ENCODE measurements at places on chromosomes 2 and 18.

DNA sequence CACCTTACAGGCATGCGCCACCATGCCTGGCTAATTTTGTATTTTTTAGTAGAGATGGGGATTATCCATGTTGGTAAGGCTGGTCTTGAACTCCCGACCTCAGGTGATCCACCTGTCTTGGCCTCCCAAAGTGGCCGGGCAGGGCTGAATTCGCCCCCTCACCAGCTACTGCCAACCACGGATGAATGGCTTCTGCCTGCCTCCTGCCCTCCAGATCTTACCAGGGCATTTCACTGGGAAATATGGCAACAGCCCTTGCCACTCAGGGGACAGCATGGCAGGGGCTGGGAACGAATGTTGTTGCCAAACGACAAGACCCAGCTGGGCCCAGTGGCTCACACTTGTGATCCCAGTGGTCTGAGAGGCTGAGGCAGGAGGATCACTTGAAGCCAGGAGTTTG is 1.8 kb upstream of the ALPP start:
- peak; percentile 40 for DNase-seq

GRCh38 chr2:11676640-11677039 is 6.6 kb upstream of the NTSR2 start:
- no peak for DNase-seq

- no peak for DNase-seq
These were observed 61.3 kb upstream of the BZW1 start for GRCh38 chr2:200750323-200750910.

GRCh38 chr18:59743566-59743965 is 46.3 kb upstream of the CCBE1 start:
- no peak for DNase-seq

DNA sequence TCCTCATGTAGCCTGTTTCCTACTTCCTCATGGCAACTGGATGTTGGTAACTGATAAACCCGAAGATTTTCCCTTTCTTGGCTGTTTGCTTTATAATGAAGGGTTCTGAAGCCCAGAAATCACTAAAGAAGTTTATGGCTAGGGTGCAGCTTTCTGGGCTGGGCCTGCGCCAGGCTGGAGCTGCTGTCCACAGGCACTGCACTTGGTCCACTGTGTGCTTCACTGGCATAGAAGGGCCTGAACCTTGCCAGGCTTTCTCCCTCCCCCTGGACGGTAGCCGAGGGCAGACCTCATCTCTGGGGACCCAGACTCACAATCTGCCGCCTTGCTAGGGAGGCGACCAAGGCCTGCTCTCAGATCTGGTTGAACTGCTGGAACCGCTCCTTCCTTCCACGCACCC is 133.3 kb upstream of the SPRED2 start:
- no peak for DNase-seq

DNA sequence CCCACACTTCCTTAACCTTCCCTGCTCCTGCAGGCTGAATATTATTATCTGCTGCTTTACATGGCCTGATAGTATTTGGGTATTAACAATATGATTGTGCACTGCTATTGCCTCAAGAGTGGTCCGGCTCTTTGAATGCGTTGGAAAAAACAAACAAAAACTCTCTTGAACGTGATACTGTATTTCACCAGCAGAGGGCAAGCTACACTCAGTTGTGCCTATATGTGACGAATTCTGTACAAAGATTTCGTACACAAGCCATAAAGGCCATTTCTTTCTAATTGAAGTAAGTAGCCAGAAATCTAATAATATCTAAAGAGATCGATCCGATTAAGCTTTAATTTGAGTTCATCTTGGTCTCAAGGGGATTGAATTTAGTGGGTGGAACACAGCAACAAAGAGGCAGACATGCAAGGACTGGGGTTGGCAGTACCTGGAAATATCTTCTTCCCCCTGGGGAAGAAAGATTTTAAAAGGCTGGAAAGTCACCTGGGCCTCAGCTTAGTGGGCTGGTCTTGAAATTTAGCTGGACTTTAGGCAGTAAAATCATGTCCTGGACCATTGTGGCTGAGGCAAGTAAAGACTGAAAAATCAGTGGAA is 49.3 kb upstream of the RAB6D start:
- DNase-seq, result no peak

DNA sequence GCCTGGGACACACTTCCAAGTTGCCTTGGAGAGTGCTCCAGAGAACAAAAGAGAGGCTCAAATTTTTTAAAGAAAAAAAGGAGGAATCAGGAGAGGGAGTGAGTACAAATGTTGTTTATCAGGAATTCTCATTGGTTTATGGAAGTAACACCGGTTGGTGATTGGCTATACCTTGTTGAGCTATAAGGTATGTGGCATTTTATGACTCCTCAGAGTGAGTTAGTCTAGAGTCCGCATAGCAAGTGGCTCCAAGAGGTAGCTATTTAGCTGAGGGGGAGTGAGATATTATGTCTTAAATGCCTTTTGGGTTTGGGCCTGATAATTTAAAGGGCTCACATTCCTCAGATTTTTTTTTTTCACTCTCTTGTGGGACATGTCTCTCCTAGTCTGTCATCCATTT is 85.7 kb downstream of the ARHGEF4 start:
- no peak for DNase-seq

- DNase-seq, result no peak
These were observed 87.7 kb downstream of the CLIP4 start for GRCh38 chr2:29202819-29203495.

GRCh38 chr2:9712263-9712662 is 81.5 kb upstream of the YWHAQ start:
- DNase-seq, result no peak

DNA sequence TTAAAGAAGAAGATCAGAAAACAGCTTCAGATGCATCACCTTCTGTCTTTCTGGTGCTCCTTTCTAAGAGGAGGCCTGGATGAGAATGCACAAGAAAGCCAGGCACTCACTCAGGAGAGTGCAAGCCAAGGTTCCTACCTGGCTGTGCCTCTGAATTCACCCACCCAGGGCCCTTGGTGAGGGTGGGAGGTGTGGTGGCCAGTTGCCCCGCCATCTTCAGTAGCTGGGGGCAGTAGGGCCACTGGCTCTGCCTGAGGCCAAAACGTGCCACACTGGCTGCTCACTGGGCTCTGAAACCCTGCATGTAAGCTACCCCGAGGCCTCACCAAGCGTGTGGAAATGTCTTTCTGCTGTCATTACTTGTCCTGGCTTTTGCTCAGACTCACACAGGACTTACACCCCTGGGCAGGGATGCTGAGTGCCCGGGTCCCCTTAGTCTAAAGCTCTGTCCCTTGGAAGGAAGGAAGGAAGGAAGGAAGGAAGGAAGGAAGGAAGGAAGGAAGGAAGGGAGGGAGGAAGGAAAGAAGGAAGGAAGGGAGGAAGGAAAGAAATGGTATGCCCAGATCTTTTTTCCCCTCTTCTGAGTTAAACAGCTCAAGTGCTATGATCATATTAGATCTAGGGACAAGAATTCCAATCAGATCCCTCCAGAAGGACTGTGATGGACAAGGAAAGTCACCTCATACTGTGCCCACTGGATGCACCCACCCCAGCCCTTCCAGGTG is 8.5 kb upstream of the LBH start:
- no peak for DNase-seq

GRCh38 chr2:191158747-191159146 is 8.0 kb upstream of the STAT4 start:
- DNase-seq, result no peak

- no peak for DNase-seq
These were observed 122.4 kb downstream of the SETBP1 start for GRCh38 chr18:44803019-44803650.

DNA sequence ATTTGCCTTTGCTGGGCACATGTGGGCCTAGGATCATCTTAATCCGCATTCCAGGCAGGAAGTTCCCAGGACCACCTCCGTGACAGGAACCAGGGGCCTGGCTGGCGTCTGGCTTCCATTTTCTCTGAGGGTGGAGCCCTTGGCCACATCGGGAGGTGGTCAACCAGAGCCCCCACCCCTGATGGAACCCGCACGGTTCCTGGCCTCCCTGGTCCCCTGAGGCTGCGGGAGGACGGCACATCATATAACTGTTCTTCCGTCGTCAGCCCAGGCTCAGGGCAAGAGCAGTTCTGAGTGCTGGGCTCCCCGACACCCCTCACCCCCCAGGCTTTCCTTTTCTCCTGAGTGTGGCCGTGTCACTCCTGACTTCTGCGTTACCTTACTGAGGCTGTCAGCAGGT is 13.5 kb downstream of the ESPNL start:
- DNase-seq, result peak; percentile 25

DNA sequence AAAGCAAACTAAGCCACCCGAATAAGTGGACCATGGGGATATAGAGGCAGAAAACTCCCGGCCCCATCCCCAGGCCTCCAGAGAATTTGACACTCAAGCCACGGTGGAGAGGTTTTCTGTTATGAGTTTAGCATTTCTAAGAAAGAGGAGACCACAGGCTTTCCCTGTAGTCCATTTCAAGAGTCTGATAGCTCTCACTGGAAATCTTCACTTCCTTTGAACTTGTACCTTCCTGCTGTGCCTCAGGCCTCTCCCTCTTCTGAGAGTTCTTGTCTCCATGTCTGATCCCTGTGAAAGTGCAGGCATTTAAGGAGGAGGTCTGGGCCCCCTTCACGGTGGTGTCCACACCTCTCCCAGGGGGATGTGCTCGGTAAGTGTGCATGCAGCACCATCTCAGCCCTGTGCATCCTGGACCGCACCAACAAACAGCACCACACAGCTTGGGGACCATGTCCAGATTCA is 113.7 kb downstream of the BCL2 start:
- DNase-seq, result no peak

- no peak for DNase-seq
These were observed 149.9 kb upstream of the TTC39C start for GRCh38 chr18:23864624-23865023.

DNA sequence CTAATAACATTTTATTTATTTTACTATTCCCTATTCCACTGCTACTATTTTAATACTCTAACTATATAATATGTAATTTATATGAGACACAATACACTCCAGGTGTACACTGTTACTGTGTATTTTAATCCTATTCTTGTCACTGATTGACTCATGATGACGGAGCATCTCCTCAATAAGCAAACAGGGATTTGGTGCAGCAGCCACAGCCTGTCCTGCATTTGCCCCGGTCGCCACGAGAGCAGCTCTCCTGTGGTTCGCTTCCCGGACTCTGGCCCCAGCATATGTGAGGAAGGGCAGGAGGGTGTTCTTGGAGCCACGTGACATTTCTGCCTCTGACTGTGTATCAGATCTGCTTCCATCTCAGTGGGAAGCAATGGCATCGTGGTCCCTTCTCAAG is 74.1 kb upstream of the PXDN start:
- no peak for DNase-seq

GRCh38 chr2:8455236-8456150 is 226.4 kb upstream of the ID2 start:
- DNase-seq, result no peak

- no peak for DNase-seq
These were observed 43.6 kb downstream of the SH3RF3 start for GRCh38 chr2:109172556-109173105.

DNA sequence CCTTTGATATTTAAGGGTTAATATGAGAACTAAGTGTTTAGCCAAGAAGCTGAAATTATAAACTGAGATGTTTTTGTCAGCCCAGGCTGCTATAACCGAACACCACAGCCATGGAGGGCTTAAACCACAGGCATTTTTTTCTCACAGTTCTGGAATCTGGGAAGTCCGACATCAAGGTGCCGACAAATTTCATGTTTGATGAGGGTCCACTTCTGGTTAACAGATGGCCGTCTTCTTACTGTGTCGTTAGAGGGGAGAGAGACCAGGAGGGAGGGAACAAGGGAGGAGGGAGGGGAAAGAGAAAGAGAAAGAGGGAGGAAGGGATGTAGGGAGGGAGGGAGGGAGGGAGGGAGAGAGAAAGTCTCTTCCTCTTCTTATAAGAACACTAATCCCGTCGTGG is 6.5 kb upstream of the CNDP2 start:
- no peak for DNase-seq

DNA sequence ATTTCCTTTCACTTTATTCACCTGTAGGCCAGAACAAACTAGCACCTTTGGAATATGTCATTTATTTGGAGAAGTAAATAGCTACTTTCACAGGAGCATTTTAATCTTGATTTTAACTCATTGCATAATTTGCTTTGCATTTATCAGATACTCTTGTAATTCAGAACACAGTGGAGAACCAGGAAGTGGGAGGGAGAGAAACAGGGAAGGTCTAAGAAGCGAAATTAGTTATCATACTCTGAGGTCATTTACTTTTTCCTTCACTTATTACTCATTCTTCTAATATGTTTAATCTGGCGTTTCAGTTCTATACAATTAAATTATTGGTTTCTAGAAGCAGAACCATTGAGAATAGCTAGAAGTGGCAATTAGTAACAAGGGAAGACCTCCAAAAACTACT is 20.7 kb downstream of the RBM44 start:
- no peak for DNase-seq

GRCh38 chr2:211709389-211709788 is 829.2 kb downstream of the ERBB4 start:
- no peak for DNase-seq

GRCh38 chr2:124001696-124002430 is 23.2 kb upstream of the CNTNAP5 start:
- DNase-seq, result no peak

DNA sequence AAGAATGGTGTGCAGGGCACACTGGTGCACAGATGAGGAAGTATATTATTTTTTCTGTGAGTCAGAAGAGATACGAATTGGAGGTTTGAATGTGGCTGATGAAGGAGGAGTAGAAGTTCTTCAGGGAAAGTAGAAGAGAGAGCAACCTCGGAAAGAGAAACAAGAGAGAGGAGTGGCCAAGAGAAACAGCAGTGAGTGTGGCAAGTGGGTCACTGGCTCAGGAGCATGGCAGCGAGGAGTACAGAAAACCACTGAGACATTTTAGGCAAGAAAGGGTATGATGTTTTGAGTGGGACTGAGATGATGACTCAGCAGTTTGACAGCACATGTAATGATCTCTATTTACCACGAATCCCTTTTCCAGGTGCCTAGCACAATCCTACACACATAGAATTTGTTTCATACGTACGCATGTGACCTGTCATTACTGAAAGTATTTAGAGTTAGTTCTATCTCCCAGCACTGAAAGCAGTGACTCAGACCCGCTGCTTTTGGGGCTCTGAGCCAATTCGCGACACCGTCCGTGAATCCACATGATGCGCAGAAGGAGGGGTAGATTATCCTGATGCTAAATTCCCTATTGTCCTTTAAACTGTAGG is 915.4 kb downstream of the DCDC2C start:
- no peak for DNase-seq

- DNase-seq, result no peak
These were observed 21.7 kb downstream of the SULT1C4 start for GRCh38 chr2:108399479-108399878.

DNA sequence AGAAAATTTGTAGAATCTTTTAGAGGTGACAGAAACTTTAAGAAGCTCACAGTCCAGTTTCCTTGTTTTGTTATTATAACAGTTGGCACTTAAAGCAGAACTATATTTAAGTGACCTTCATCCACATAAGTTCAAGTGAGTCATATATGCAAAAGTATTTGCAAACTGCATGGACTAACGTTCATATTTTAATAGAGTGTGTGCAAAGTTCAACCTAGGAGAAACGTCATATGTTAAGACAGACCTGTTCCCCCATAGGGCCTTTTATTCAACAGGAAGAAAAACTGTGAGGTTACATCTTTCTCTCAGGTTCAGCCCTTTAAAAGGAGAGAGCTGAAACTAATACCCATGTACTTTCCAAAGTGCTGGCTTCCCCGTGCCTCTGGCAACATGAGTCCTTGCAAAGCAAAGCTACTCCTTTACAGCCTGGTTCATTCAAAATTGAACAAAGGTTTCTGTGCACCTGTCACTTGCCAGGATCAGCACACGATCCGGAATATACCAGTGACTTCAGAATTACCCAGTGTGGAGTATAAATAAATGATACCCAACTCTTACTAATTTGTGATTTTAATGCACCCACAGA is 280.0 kb upstream of the RAB12 start:
- DNase-seq, result no peak

- DNase-seq, result peak; percentile 70
These were observed 4.9 kb downstream of the ZAP70 start for GRCh38 chr2:97718051-97718882.
